ENCODE measurements at places on chromosomes 2 and 18.
A peak's percentile ranks its signal among the peaks of the same experiment; 100 is the strongest.

DNA sequence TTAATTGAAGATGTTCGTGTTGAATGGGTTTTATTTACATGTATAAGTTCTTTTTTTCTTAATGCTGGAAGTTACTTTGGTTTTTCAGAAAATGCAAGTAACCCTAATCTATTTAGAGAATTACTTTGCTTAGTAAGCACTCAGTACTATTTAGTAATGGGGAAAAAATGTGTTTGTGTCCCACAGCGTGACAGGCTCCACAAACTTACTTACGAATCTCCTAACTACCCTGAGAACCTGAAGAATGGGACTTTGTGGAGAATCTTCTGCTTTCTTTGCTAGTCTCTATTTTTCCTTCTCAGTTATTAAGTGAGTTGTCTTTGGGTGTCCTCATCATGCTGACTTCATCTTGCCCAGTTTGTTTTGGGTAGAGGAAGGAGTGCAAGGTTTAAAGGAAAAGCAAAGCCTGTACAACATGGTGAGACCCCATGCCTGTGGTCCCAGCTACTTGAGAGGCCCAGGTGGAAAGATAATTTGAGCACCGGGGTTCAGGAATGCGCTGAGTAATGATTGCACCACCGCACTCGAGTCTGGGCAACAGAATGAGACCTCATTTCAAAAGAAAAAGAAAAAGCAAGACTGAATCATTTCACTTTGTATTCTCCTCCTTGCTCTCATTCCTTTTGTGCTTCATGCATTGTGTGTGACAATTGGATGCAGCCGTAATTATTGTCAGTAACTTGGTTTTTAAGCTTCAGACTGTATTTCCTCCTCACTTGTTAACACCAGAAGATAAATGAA, 10.2 kb downstream of the NEDD4L start:
- no peak for DNase-seq

DNA sequence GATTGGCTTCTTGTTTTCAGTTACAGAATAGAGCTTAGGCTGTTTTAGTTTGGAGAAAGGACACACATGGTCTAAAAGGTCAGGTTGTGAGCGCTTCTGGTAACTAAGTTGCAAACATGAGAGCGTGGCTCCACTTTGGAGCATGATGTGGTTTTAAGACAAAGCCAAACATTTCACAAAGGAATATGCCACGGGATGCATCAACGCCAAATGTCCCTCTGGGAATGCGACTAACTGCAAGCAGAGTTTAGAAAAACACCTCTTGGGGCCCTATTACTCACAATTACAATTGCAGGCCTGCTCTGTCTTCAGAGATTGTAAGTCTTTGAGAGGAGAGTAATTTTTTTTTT, 25.4 kb downstream of the MYO7B start:
- DNase-seq: peak; percentile 3

- DNase-seq: no peak
Measured at GRCh38 chr2:829047-829446, 121.6 kb upstream of the SNTG2 start.

DNA sequence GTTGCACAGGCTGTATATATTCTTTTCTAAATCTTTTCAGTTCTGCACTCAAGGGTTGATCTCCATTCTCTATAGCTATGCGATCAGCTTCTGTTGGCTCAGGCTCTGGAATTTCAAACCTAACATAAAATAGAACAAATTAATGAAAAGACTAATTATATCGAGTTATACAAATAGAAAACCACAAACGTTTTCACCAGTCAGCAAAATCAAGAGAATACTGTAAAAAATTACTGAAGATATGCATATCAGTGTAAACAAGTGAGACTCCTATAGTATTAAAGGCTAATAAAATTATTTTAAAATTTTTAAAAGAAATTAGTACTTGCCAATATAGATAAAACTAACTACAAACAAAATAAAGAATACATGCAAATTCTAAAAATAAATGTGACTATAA, 107.0 kb downstream of the SOS1 start:
- DNase-seq: no peak

DNA sequence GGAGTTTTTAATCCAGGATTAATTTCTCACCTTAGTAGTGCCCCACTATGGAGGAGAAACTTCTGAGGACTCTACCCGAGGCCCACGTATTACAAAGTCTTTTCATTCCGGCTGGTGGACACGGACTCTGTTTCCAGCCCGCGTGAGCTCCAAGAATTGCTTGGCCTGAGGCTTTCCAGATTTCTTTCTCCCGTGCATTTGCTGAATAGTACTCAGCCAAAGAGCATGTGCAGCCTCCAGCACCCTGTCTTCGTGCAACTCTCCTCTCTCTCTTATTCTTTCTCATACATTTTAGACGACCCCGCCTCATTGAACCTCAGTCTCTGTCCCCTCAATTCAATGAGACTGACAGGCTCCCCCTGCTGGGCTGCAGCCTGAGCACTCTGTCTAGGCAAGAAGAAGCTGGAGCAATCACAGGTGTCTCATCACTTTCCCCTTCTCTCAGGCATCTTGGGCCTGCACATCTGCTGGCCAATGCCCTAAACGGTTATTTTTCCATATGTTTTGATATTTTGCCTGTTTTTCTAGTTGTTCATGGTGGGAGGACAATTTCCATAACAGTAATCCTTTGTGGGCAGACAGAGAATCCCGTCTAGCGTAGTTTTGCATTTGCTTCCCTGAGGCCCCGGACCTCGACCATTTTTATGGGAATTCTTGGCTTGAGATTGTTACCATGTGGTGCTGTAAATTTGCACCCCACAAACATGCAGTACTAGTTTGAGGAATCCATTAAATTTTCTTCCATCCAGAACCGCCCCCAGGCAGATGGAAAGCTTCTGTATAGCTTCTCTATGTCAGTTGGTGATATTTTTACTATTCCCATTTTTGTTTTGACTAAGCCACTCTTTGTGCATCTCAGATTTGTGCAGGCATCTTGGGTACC, 50.1 kb upstream of the LPIN2 start:
- no peak for DNase-seq

GRCh38 chr2:23363831-23364230, 21.1 kb upstream of the KLHL29 start:
- no peak for DNase-seq

GRCh38 chr2:172339371-172340010, 87.9 kb upstream of the ITGA6 start:
- DNase-seq: no peak

- no peak for DNase-seq
Measured at GRCh38 chr2:15195813-15196212, 365.3 kb downstream of the NBAS start.

DNA sequence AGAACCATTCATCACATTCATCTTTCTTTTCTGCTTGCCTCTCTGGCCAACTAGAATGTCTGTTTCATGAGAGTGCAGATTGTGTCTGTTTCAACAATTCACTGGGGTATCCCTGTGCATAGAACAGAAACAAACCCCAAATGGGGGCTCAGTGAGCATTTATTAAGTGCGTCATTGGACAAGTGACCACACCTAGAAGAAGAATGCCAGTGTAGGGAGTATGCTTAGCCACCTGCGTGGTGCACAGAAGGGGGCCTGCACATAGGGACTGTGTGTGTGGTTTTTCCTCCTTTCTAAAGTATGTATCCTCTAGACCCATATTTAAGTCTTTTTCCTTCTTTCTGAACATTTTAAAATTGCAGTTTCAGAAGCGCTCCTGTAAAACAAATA, 255.9 kb downstream of the AGAP1 start:
- DNase-seq: no peak

GRCh38 chr2:36300697-36301096, 54.9 kb upstream of the CRIM1 start:
- DNase-seq: no peak

DNA sequence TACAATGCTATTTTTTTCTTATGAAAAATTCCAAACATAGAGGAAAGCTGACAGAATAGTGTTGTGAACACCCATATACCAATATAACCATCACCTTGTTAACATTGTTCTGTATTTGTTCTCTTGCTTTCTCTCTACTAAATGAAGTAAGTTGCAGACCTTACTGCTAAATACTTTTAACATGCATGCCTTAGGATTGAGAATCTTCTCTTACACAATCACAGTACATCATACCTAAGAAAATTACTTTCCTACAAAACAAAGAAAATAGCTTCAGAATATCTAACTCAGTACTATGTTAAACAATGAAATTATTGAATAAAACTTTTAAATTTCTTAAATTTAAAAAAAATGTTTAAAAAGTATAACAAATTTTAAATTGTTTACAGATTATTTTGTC, 136.5 kb downstream of the UBR3 start:
- no peak for DNase-seq

- DNase-seq: no peak
Measured at GRCh38 chr2:230827774-230828271, 36.9 kb upstream of the ITM2C start.

DNA sequence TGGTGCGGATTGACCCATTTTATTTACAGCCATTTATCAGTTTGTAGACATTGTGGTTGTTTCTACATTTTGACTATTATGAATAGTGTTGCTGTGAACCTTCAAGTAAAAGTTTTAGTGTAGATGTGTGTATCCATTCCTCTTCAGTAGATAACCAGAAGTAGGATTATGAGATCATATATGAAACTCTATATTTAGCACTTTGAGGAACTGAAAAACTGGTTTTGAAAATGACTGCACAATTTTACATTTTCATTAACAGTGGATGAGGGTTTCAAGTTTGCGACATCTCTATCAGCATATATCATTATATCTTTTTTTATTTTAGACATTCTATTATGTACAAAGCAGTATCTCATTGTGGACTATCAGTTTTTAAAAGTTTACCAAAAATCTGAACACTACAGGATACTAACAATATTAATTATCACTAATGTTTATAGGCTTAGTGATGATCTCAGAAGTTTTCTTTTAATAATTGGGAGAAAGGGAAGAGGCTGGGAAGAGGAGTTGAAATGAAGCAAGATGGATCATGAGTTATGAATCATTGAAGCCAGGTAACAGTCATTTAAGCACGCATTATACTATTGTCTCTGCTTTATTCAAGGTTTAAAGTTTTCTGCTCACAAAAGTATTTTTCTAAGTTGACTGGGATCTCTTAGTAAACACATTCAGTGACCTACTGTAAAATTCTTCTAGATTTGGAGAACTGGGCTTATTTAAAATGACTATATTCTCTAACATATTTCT, 329.0 kb upstream of the LRATD1 start:
- DNase-seq: no peak
